Activated T-helper 17 cell treated with anti-CD3 and anti-CD28 coated beads, Interleukin-2, amount 50 U/mL, for 72 hours (primary cell): ENCODE measurements at places on chromosomes 13 and 19.

DNA sequence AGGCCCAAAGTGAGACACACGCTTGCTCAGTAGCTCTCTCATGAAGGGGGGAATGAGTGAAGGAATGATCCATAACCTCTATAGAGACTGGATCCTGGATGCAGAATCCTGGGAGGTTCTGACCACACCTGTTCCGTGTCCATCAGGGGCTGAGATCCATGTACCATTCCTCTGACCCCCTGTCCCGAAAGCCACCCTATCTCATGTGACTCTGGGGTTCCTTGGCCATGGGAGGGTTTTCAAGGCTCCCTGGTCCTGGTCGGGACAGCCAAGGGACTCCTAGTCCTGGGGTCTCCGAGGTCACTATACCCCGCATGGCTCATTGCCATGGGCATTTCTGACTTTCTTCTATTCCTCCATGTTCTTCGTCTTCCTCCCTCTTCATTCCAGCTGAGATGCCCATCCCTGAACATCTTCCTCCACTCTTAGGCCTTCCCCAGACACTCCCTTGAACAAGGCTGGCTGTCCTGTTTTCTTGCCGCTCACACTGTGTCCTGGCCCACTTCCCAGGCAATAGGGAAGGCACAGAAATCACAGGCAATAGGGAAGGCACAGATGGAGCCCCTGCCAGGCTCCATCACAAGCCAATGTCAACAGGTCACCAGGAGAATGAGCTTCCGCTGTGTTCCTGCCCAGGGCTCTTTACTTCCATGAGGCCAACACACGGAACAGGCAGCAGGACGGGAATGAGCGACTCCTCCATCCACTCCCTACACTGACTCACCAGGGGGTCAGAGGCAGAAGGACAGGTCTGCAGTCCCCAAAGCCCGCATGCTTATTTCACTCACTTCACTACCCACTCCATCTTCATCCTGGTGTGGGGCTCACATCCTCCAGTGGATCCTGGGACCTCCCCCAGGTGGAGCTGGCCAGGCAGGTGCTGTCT is 3.2 kb downstream of the CEACAM5 start:
- no peak for ATAC-seq

- ATAC-seq: no peak
Measured at GRCh38 chr13:103517768-103518102, 451.5 kb upstream of the SLC10A2 start.

DNA sequence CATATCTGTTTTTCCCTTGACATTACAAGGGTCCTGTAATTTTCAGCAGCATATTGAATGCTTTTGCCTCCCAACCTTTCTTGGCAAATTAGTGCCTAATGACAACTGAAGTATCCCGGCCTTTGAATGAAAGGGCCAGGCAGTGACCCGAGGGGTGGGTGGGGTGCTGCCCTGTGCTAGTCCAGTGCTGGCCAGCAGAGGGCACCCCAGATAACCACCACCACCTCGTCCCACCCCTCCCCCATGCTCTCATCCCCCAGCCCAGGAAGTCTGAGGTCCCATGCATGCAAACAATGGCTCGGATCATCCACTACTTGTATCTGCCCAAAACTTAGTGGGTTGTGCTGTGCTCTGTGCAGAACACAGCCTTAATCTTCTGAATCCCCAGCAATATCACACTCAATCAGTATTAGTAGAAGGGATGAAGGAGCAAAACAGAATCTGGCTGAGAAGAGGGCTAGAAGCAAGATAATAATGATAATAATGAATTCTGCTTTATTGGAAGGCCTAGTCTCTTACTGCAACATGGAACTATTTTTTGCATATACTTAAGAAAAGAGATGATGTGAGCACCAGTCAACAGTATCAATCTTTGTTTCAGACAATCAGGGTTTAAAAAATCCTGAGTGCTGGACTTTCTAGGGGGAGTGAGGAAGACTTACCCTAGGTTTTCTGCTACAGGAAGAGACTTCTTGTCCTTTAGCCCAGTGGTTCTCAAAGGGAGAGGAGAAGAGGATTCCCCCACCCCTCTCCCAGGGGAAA is 3.8 kb downstream of the ATP12A start:
- ATAC-seq: peak; percentile 65

- no peak for ATAC-seq
Measured at GRCh38 chr13:73622381-73622780, 511.8 kb downstream of the KLF12 start.

DNA sequence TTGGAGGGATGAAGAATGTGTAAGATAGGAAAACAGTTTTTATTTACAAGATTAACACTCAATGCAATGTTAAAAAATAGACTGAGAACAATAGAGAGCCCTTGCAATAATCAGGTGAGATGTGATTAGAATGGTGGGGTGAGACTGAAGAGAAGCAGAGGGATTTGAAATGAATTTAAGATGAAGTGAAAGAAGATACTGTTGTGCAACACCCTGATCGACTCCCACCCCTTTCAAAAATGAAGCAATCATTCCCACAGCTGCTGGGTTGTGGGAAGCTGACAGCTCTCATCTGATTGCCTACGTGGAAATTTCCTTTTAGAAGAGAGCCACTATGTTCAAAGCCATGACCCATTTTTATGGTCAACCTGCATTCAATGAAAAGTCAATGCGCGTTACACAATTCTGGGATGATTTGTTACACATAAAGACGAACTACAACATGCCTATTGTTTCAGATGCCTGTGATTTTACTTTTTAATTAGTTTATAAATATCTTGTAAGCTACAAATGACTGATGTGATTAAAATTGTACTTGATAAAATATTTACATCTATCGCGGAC is 1374.8 kb downstream of the PCDH9 start:
- no peak for ATAC-seq

- ATAC-seq: no peak
Measured at GRCh38 chr19:45935267-45935666, 20.7 kb upstream of the NANOS2 start.

- ATAC-seq: no peak
Measured at GRCh38 chr13:24539500-24540165, 27.1 kb upstream of the PARP4 start.

DNA sequence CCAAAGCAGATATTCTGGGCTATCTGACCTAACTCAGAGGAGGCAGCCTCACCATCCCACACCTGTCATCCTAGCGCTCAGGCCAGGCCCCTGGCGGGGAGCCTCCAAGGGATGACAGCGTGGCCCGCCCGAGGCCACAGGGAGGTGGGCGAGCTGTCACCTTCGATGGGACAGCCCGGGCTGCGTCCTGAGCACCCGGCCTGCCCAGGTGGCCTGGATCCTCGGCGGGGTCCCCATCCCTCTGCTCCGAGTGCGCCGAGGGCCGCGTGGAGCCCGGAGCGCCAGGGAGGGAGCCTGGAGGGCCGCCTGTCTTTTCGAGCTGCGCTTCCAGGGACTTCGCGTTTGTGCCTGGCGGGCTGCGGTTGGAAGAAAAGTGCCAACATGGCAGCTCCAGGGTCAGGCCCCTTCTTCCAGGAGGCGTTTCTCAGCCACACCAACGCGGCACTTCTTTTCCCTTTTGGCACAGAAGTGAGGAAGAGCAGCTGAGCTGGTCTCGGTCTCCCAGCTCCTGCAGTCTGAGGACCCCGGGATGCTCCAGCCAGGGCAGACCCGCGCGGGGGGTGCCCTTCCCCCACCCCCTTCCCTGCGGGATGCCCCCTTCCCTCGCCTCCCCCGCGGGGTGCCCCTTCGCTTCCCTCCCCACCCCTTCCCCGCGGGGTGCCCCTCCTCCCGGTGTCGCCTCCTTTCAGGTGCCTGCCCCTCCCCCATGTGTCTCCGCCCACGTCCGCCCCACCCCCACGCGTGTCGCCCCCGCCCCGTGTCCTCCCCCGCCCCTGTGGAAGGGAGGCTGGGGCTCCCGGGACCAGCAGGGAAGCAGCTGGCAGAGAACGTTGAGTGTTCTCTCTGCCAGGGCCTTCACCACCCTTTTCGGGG is 42.3 kb downstream of the GJA3 start:
- ATAC-seq: no peak

- ATAC-seq: no peak
Measured at GRCh38 chr13:98374750-98375149, 197.7 kb upstream of the RNF113B start.

DNA sequence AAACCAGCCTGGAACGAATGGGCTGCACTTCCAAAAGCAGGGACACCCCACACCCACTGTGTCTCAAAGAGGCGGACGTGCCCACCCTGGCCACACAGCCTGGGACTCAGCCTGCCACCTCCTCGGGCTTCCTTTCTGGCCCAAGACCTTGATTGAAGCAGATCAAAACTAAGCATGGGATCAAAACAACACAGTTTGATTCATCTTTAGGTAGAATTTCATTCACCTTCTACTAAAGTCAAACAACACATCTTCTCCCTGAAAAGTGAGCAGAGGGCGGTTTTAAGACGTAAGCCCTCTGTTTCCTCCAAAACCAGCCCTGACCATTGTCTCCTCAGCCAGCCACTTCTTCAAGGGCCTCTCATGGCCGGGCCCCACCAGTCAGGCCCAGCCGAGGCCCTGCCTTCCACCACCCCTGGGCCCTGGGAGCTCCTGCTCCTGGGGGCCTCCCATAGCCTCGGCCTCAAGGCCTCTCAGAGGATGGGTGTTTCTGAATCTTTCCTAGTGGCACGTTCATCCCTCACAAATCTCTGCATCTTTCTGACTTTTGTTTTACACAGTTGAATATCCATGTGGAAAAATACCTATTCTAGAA is 6.3 kb upstream of the F10 start:
- ATAC-seq: no peak

DNA sequence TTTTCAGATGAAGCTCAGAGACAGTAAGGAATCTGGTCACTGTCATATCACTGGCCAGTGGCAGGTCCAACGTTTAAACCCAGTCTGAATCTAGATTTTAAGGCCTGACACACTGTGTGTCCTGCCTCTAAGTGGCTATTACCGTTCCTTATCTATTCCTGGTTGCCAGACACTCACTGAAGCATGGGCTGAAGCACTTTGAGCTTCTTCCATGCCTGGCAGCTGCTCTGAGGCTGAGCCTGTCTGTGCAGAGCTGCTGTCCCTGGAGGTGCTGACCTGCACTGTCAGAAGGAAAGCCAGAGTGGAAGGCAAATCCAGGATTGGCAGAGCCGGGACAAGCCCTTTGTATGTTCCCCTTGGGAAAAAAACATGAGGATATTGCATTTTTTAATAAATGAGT is 109.2 kb upstream of the SLC7A1 start:
- ATAC-seq: no peak

DNA sequence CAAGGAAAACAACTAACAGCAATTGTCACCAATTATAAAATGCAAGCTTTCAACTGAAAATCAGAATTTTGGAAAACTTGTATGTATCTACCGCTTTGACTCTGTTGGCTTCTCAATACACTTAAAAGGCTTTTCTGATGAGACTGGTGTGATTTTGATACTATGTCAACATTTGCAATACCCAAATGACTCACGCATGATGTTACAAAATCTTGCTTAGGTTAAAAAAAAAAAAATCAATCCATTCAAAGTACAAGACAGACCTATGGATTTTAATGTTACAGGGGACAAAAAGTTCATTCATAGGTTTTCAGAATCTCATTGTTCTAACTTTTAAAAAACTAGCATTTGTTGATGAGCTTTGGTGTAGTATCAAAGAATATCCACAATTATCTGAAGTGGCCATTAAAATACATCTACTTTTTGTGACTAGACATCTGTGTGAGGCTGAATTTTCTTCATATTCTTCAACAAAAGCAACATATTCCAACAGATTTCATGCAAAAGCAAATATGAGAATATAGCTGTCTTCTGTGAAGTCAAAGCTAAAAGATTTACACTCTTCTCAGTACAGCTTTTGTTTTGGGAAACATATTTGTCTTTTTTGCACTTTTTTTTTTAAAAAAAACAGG is 10.7 kb downstream of the ELF1 start:
- ATAC-seq: peak; percentile 78

- no peak for ATAC-seq
Measured at GRCh38 chr13:33340631-33341030, 55.1 kb upstream of the STARD13 start.

DNA sequence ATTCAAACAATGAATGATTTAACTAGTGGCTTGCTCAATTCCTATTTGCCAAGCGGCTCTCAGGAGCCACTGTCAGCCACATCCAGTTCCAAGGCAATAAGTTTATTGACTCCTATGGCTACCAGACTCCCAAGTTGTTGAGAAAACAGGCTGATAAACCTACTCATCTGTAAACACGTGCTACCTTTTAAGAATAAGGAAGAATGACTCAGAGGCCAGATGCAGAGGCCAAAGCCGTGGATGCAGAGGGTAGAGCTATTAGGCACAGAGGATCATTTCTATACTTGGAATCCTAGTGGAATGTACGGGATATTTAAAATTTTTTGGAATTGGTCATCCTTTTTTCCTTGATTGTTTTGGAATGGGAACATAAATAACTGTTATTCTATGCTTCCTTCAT is 1921.1 kb downstream of the OLFM4 start:
- ATAC-seq: no peak

DNA sequence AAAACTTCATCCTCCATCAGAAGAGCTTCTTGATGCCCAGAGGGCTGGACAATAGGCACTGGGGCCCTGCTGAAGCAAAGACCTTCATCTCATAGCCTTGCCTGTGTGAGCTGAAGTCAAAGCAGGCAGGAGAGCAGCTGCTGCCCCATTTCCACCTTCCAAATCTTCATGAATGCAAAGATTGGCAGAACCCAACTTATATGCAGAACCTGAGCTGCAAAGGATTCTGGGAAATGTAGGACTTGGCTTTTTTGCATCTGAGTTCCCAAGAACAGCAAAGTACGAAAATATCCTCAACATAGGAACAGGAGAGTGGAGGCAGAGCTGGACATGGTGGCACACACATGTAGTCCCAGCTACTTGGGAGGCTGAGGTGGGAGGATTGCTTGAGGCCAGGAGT is 30.8 kb downstream of the CKM start:
- no peak for ATAC-seq

DNA sequence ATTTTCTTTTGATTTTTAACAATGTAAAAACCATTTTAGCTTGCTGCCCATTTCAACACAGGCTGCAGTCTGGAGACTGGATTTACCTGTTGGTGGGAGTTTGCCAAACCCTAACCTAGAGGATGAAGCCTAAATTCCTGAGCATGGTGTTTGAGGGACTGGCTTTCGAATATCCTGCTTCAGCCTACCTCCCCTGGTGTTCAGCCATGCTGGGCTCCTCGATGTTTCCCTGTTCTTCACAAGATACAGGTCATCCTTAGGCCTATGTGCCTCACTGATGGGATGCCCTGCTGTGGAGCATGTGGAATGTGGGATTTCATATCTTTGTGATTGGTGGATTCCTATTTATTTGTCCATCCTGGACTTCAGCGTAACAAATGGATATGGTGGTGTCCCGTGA is 20.4 kb upstream of the ERCC5 start:
- ATAC-seq: no peak

GRCh38 chr13:102845289-102845629 is 573 bp upstream of the ERCC5 start:
- peak; percentile 27 for ATAC-seq
